ENCODE measurements at places on chromosomes 1 and 21.

DNA sequence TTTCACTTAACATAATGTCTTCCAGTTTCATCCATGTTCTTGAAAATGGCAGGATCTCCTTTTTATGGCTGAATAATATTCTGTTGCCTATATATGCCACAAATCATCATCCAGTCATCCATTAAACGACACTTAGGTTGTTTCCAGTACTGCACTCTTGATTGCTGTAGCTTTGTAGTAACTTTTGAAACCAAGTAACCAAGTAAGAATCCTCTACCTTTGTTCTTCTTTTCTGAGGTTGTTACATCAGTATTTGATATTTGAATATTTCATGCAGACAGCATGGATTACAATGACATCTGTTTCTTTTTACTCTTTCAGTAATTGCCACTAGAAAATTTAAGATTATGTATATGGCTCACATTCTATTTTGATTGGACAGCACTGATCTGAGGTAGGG lies 22.1 kb upstream of the PRDM2 start:
- no peak for DNase-seq

GRCh38 chr1:59706303-59706599 lies 108.5 kb upstream of the HOOK1 start:
- no peak for DNase-seq

DNA sequence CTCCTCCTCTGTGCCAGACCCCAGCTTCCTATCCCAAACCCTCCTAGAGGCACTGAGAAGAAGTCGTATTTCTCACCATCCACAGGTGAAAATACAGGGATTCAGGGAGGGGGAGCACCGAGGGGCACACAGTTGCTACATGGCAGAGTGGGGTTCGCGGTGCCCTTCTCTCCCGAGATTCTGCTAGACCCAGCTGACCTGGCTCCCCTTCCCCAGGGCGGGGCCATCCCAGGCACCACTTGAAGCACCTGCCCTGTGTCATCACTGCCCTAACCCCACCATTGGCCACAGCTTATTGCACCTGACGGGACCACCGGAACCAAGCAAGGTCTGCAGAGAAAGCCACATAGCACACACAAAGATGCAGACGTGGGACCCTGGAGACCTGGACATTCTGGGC lies 30.5 kb downstream of the SDC3 start:
- DNase-seq = no peak

GRCh38 chr1:223756806-223757700 lies 44.7 kb downstream of the CAPN2 start:
- DNase-seq = no peak

DNA sequence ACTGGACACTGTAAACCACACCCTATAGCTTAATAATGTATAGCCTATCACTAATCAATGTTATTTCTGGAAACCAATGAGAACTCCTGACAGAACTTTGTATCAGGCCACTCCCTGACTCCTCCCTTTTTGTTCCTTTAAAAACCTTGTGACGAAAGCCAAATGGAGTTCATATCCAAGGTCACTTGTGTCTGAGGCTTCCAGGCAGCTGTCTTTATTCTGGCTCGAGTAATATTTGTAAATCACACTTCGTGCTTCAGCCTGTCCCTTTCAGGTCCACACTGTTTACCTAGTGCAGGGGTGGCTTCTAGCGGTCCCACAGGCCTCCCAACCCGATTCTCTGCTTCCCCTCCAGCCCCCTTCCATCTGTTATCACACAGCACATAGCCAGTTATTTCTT lies 16.2 kb upstream of the CAPN9 start:
- DNase-seq = no peak

DNA sequence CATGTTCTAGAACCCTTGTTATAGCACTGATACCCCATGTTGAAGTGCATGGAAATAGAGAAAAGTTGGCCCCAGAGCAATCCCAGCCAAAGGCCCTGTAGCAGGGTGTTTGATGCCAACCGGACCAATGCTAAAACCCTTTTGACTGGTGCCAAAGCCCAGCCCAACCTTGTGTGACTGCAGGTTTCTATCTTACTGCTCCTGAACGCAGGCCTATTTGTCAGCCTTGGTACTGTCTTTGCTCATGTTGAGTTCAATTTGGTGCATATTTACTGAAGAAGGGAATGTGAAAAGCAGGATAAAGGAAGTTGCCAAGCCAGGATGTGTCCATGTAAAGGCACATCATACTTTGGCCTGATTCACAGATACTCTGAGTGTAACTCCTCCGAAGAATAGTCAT lies 51.7 kb upstream of the NFASC start:
- DNase-seq = no peak

Data from type B pancreatic cell (in vitro differentiated cells).